HTR-8/SVneo (cell line): ENCODE measurements at places on chromosomes 7 and 10.

- DNase-seq = no peak
Observed at GRCh38 chr7:91142743-91143142, 121.5 kb upstream of the FZD1 start.

DNA sequence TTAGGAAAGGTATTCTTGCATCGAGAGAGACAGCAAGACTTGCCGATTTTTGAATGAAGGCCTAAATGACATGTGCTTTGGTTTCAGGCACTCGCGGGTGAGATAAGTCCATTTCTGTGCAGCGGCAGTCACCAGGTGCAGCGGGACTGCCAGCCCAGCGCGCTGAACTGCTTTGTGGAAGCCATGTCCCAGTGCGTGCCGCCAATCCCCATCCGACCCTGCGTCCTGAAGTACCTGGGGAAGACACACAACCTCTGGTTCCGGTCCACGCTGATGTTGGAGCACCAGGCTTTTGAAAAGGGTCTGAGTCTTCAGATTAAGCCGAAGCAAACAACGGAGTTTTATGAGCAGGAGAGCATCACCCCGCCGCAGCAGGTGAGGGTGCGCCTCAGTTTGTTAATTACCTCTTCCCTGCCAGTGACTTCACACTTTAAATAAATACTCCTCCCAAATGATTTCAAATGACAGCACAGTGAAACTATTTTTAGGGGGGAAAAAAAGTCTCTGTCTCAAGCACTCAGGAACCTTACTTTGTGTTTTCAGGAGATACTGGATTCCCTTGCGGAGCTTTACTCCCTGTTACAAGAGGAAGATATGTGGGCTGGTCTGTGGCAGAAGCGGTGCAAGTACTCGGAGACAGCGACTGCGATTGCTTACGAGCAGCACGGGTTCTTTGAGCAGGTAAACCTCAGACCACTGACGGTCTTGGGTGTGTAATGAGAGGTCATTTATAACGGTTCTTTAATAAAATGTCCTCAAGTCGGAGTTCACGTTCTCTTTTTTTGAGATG, 98.3 kb downstream of the TRRAP start:
- no peak for DNase-seq

DNA sequence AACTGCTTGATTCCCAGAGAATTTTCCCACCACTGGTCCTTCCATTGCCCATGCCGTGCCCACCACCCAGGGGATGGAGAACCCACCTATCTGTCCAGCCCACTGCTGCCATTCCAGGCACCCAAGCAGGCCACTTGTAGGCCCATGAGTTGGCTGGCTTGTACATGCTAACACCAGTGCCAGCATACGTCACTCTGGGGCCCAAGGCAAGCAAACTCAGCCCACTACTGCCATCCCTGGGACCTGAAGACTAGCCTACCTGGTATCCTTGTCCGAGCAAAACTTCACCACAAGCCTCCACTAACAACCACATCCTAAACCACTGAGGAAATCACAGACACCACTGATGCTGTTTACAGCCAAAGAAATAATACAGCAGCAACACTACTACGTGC, 44.7 kb upstream of the CDK6 start:
- DNase-seq = no peak

DNA sequence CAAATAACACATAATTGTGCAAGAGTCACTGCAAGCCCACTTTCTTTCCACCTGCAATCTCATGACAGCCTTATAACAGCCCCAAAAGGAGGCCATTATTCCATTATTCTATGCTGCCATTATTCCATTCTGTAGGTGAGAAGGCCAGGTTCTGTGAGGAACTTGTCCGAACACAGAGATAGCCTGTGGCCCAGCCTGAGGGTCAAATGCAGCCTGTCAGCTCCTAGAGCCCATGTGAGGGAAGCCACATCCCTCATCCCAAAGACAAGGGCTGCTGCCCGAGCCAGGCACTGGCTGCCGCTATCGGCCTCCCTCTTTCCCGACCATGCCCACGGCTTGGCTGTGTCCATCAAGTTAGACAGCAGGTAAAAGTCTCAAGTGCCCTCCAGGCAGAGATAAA, 24.1 kb upstream of the C10orf71 start:
- no peak for DNase-seq

DNA sequence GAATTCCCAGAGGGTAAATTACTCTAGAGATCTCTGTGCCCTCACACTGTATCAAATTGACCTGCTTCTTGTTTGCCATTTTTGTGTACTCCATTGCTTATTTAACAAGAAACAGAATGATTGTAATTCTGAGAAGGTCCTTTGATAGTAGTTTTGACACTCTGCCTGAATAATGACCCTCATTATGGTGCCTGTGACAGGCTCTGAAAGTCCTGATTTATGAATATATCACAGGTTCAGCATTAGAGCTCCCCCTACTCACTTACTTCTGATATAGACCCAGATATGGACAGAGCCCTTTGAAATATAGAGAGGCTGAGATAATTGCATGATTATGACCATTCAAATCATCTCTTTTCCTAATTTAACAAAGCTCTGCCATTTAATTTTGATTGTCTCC, 465.2 kb downstream of the MDFIC start:
- no peak for DNase-seq

DNA sequence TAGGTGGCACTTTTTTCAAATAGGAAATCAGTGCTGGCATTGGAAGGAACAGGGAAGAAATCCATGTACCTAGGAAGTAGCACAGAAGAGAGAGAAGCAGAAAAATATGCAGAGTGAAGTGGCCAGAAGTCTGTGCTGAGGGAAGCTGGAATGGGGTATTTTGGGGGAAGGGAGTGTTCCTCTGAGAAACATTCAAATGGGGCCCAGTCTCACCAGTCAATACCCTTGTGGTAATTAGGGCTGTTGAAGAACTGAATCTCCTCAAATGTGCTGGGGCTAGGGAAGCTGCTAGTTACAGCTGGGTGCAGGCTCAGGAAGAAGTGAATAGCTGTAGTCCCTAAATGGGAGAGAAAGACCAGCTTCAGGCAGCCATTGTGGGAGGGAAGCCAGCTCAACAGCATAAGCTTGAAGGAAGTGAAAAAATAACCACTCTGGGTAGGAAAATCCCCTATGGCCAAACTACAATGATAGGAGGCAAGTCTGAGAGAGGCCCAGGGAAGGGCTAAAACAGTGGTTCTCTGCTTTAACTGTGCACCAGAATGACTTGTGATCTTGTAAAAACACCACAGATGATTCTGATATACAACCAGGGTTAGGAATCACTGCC, 7.6 kb downstream of the NDST2 start:
- DNase-seq = no peak

DNA sequence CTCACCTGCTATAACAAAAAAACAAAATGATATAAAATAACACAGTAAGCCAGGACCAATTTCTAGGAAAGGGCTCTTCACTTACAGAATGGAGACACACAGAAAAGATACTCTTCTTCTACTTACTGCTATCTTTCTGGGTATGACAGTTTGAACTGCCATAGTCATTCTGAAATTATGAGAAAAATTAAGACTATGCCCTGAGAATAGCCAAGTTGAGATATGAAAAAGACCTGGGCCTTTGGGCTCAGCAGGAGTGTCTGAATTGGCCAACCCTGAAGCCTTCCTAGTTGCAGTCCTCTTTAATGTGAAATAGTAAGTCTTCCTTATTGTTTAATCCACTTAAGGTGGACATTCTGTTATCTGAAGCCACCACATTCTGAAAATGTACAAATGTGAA, 519.5 kb downstream of the GRID1 start:
- DNase-seq = no peak

DNA sequence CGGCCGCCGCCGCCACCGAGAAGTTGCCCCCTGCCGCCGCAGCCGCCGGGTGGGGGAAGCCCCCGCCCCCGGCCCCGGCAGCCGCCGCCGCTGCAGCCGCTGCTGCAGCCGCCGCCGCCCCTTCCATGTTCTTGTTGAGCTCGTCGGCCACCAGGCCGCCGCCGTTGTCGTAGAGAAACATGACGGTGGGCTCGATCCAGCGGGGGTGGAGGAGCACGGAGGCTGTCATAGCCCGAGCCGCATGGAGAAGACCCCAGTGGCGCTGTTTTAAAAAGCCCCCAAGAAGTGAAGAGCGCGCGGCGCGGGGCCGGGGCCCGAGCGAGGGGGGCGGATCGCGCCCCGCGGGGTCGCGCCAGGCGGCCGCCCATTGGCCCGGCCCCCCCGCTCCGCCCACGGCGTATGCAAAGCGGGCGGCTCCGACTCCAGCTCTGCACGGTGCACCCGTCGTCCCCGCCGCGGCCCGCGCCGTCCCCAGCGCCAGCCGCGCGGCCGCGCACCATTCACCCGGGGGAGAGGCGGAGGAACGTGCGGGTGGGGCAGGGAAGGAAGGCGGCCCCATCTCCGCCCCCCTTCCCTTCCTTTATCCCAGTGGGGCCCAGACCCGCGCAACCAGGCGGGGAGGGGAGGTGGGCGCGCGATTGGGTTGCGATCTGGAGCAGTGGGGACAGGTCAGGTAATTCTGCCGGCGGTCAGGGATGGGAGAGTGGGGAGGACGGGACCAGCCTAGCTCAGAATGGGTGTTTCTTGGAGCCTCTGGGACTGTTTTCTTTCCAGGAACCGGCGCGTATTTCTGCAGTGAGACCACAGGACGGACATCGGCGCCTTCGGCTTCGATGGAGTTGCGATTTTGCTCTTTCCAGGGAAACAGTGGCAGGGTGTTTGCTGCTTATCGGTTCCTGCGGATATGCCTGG, at the start of gene HOXA13:
HOXA13 (minus strand) TSS at position 243 of the 912 bp plus-strand sequence; CDS start at position 229, 14 bp downstream.
- DNase-seq = peak; percentile 72

DNA sequence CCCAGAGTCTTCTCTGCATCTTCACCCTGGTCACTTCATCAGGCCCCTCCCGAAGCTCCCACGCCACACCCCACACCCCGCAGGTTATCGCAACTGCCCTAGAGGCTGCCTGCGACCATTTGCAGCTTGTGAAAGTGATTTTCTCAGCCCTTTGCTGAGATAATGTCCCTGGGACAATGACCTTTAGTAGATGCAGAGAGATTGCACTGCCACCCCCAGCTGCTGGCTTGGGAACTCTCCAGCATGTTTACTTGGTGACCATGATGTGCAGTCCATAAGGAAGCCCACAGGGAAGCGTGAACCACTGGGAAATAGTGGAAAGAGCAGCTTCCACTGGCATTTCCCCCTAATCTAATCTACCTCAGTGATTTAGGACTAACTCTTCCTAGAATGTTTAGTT, 97.3 kb downstream of the WNT2 start:
- no peak for DNase-seq

- no peak for DNase-seq
Observed at GRCh38 chr10:35211390-35211789, 84.7 kb downstream of the CREM start.

- DNase-seq = no peak
Observed at GRCh38 chr7:131953184-131953583, 396.8 kb upstream of the PODXL start.

GRCh38 chr10:21969326-21970287, 33.9 kb downstream of the DNAJC1 start:
- DNase-seq = no peak

- DNase-seq = no peak
Observed at GRCh38 chr10:132322586-132323048, 9.4 kb upstream of the LRRC27 start.

DNA sequence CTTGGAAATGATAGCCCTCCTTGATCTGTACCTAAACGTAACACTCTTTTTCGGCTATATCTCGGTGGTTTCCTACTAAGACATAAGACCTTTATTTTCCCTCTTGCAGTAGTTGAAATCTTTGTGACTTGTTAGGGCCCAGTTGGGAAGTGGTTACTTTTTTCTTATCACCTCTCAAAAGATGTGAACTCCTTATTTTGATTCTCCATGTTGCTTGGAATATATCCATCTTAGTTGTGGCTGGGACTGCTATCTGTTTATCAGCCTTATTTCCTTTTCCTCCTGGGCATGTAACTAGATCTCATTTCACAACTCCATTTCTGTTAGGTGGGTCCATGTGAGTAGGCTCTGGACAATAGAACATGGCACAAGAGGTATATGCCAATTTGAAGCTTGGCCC, 4.1 kb upstream of the CPED1 start:
- DNase-seq = no peak

- DNase-seq = no peak
Observed at GRCh38 chr10:70592186-70592735, 10.3 kb downstream of the PRF1 start.

GRCh38 chr7:23298141-23298881, 828 bp upstream of the MALSU1 start:
- DNase-seq = peak; percentile 69

- DNase-seq = no peak
Observed at GRCh38 chr10:126454045-126454751, 65.9 kb upstream of the ADAM12 start.

- no peak for DNase-seq
Observed at GRCh38 chr10:8596929-8597472, 542.5 kb downstream of the GATA3 start.

DNA sequence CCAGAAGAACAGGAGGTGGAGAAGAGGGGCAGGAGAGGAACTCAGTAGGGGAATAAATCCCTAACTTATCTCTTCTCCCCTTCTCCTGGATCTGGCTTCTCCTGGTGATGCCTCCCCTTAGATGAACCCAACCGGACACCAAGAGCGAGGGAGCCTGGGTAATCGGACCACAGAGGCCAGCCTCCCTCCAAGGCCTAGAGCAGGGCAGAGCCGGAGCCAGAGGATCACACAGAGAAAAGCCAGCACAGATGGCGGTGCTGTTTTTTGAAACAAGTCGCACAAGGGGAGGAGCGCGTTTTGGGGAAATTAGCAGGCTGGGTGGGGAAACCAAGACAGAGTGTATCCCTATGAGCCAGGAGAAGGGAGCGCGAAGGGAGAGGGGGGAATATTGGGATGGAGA, 4.9 kb upstream of the SRRM3 start:
- no peak for DNase-seq

GRCh38 chr10:69044546-69044945, 43.4 kb upstream of the SRGN start:
- DNase-seq = no peak

DNA sequence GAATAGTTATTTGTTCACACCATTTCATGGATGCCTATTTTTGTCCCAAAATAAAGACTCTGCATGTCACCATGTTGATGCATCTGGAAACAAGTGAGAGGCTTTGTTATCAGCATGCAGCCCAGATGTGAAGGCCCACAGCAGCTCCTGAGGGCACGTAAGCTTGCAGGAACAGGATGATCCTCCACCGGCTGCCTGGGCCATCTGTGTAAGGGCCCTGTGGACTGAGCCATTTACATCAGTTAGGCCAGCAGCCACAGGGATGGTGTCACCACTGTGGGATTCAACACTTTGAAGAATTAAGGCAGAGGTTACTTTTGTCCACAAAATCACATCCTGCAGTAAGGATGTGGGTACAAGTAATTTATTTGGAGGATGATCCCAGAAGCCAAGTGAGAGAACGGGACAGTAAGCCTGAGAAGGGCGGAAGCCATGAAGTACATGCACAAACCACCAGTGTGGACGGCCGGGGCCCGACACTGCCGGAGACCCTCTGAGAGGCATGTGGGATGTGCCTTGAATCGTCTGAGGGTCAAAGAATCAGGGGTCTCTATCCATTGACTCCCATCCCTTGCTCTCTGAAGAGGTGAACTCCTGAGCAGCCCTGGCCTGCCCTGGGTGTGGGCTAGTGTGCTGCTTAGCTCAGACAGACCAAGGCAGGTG, 609.7 kb downstream of the DNAJB6 start:
- DNase-seq = no peak

DNA sequence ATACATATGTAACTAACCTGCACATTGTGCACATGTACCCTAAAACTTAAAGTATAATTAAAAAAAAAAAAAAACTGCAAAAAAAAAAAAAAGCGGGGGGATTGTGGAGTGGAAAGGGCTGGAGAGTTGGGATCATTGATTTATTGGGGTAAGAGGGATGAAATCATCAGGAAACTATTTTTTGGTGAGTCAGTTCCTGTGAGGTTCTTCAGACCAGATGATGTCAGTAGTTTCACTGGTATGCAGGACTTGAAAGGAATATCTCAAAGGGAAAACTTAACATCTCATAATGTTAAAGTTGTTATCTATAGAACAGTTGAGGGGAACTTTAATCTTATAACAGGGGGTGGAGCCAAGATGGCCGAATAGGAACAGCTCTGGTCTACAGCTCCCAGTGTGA, 32.6 kb upstream of the TECTB start:
- no peak for DNase-seq
